ENCODE measurements at places on chromosomes 3 and 15.

DNA sequence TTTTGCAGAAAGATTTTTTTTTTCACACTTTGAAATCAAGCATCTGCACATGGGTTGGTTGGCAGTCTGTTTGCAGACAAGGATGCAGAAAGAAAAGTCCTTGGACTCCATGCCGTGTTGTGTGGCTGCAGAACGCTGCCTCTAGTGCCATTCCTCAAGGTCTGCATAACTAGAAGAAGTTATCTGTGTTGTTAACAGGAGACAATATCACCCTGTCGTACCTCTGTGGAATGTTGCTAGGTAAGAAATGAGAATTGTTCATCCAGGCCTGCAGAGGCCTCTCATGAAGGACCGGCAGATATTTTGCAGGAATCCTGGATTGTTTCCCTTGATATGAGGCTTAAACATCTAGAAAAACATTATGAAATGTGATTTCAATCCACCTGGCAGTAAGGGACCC lies 58.5 kb upstream of the PPARG start:
- no peak for DNase-seq

- no peak for DNase-seq
Measured at GRCh38 chr3:38743043-38743442, 73.0 kb downstream of the SCN10A start.

DNA sequence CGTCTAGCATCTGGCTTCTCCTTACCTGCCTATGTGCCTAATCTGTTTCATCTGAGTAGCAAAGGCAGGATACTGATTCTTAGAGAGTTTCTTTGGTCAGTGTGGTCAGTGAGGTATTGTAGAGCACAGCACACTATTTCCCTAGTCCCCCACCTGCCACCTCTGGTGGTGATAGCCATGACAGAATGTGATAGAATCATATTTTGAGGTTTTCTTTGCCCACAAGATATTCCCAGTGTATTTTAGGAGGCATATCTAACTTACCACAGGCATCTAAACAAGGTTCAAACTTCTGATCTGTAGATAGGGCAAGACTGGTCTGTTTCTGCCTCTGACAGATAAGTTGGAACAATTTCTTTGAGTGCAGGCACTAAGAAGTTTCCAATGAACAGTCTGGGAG lies 188.0 kb downstream of the SOX2 start:
- DNase-seq, result no peak

DNA sequence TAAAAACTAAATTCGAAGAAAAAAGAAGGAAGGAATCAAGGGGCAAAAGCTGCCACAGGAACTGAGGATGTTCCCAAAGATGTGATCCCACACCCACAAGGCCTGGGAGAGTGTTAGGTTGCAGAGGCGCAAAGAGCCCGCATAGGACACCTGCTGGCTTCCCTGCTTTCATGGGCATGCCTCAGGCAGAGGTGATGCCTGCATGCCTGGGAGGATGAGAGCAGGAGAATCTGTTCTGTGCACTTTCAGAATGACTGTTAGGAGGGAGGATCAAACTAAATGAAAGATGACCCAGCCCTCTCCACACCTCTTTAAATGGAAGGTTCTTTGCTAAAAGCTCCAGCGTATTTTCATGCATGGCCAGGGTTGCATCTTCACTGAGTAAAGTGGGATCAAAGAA lies 162.4 kb downstream of the PLCL2 start:
- no peak for DNase-seq

DNA sequence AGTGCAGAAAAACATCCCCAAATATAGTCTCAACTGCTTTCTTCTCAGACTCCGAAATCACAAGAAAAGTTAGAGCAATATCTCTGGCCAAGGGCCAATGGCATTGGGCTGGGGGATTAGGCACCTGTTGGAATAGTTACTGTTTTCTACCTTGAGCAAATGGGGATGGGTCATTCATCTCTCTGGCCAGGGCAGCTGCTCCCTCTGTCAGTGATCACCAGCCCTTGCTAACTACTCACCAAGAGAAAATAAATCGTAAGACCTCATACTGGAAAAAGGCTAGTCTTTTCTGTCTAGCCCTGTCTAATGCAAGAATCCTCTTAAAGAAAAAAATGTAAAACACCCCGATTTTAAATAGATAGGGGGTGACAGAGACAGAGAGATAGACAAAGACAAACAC lies 10.9 kb downstream of the CERS3 start:
- DNase-seq, result no peak
